ENCODE measurements at places on chromosomes 1 and 21. TPM values are rescaled to one million over a fixed set of nuclear protein-coding genes. Genes with fewer than 3 reads are reported as not detected.

The CDCA8 gene
- 29.8 TPM for total RNA-seq

- H3K27me3 ChIP-seq = peaks cover 57% of the 10 kb centered on the region
- no peaks in the 10 kb centered on the region for H3K36me3 ChIP-seq
- no peak overlapping the region for H3K27ac ChIP-seq
- no peak for DNase-seq
Observed at GRCh38 chr1:112744009-112744578, 29.0 kb upstream of the PPM1J start.

The SPRR1B gene
- not detected for total RNA-seq

- peak overlapping the region; percentile 46 for H3K4me3 ChIP-seq
- no peak for DNase-seq
- H3K4me1 ChIP-seq = peaks cover 24% of the 10 kb centered on the region
- H3K27me3 ChIP-seq = no peaks in the 10 kb centered on the region
- H3K36me3 ChIP-seq = peaks cover 43% of the 10 kb centered on the region
Observed at GRCh38 chr1:244406337-244406736, 45.4 kb downstream of the ADSS2 start.

DNA sequence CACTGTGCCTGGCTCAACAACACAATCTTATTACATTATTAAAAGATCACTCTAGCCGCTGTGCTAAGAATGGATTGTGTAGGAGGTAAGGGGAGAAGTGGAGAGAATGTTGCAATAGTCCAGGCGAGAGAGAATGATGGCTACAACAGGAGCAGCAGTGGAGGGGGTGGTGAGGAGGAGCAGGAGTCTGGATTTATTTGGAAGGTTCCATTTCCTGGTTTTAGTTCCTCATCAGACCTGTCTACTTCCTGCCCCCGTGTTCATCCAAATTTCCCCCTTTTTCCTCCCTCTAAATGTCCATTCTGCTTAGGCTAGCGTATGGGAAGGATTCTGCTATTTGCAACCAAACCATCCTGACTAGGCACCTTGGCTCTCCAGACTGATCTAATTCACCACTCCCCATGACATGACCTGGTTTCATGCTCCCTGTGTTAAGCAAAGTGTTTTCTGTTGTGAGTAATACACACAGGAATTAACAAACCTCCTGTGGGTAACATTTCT is 35.1 kb upstream of the EYA3 start:
- no peaks in the 10 kb centered on the region for H3K27me3 ChIP-seq
- DNase-seq = no peak
- H3K27ac ChIP-seq = no peak overlapping the region
- peaks cover 35% of the 10 kb centered on the region for H3K4me1 ChIP-seq

DNA sequence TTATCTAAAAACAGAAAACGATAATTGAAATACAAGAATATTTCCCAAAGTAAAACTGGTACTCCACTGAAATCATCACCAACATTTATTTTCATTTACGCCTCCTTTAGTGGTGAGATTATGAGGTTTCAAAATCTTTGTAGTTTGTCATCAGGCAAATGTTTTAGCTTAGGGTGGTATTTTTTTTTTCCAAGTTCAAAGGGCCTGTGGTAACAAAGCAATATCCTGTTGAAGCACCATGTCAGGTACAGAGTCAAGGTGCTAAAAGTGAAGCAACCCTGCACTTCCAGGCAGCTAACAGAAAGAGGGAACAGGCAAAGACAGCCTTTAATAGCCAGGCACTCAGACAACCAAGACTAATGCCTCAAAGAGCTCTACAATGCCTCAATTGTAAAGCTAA is 89.2 kb downstream of the JAK1 start:
- H3K4me1 ChIP-seq = peaks cover 73% of the 10 kb centered on the region
- no peak for DNase-seq
- no peaks in the 10 kb centered on the region for H3K27me3 ChIP-seq
- peak overlapping the region; percentile 77 for H3K4me3 ChIP-seq
- H3K27ac ChIP-seq = peak overlapping the region; percentile 95

DNA sequence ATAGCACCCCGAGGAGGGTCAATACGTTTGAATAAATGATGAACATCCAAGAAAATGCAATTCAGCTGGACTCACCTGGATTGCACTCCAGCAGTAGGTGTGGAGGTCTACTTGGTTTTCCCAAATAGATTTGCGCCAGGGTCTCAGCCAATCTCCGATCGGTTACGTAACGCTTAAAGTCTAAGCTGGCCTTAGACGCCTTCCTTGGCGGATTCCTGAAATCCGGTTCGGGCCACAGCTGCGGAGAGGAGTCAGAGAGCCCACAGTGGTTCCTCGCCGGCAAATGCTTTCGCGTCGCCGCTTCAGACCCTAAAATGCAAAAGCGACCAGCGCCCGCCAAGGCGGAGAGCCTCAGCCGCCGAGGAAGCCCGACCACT is 322 bp downstream of the TFB2M start:
- H3K27me3 ChIP-seq = no peaks in the 10 kb centered on the region
- H3K4me3 ChIP-seq = peak overlapping the region; percentile 96
- no peak for DNase-seq
- peaks cover 10% of the 10 kb centered on the region for H3K36me3 ChIP-seq

GRCh38 chr1:232542633-232543593 is 87.0 kb downstream of the SIPA1L2 start:
- no peaks in the 10 kb centered on the region for H3K36me3 ChIP-seq
- no peak overlapping the region for H3K27ac ChIP-seq
- H3K4me1 ChIP-seq = no peaks in the 10 kb centered on the region
- H3K27me3 ChIP-seq = peaks cover 42% of the 10 kb centered on the region
- DNase-seq = no peak
- no peak overlapping the region for H3K4me3 ChIP-seq

DNA sequence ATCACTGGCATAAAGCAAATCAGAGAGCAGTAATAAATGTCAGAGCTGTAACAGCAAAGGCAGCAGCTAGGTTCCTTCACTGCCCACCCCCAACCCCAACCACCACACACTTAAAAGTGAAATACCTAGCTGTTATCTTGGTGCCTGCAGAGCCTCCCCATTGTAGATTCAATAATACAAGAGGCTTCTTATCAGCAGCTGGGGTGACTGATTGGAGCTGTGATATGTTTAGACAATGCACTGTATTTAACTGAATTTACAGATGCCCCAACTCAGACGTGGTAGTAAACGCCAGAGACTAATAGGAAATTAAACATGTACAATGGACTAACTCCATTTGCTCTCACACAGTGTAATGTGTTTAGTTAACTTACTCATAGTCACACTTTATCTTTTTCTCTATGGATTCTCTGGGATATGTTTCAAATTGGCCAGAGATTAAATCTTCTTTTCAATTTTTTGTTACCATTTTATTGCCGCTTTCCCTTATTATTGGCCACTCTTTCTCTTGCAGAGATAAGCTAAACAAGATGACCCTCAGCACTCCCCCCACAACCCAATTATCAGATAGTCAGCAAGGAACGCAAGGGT is 117.1 kb downstream of the ESRRG start:
- no peaks in the 10 kb centered on the region for H3K36me3 ChIP-seq
- no peak overlapping the region for H3K27ac ChIP-seq
- no peaks in the 10 kb centered on the region for H3K27me3 ChIP-seq

- DNase-seq = no peak
- H3K36me3 ChIP-seq = no peaks in the 10 kb centered on the region
- no peak overlapping the region for H3K4me3 ChIP-seq
- H3K4me1 ChIP-seq = no peaks in the 10 kb centered on the region
- no peak overlapping the region for H3K27ac ChIP-seq
Observed at GRCh38 chr21:44425307-44425894, 29.9 kb upstream of the LRRC3 start.

DNA sequence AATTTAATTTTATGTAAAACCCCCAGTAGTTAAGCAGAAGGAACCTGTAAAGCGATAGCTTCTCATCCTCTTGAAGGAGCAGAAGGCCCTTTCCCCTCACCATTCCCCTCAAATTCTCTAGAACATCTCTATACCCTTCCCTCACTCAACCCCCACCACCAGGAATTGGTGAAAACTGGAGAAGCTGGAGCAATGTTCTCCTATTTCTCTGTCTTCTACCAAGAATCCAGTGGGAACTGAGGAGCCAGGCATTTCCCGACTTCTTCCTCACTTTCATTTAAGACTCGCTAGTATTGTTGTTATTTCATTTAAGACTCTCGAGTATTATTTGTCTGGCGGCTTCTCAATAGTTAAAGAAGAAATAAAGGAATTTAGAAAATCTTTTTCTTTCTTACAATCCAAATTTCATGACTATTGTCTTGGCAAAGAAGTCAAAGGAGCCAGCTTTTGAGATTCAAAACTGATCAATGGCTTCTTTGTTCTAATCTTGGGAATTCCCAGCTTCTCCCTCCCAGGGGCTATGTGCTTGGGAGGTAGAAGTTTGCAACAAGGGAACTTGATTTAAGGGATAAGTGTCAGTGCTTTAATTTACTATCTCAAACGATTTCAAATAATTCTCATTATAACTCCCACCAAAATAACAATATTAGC is 253.3 kb upstream of the ADGRL2 start:
- H3K27ac ChIP-seq = no peak overlapping the region
- H3K36me3 ChIP-seq = no peaks in the 10 kb centered on the region
- H3K4me1 ChIP-seq = no peaks in the 10 kb centered on the region
- no peak overlapping the region for H3K4me3 ChIP-seq
- no peaks in the 10 kb centered on the region for H3K27me3 ChIP-seq

All from natural killer cell treated with Interleukin-12 subunit alpha and Interleukin-12 subunit beta and Interleukin-15 and Interleukin-18, amount 100 ng/mL, for 72 hours (primary cell).